Activated CD4-positive, alpha-beta T cell treated with anti-CD3 and anti-CD28 coated beads for 36 hours (primary cell): ENCODE measurements at places on chromosomes 11 and 22.
A peak's percentile ranks its signal among the peaks of the same experiment; 100 is the strongest.

DNA sequence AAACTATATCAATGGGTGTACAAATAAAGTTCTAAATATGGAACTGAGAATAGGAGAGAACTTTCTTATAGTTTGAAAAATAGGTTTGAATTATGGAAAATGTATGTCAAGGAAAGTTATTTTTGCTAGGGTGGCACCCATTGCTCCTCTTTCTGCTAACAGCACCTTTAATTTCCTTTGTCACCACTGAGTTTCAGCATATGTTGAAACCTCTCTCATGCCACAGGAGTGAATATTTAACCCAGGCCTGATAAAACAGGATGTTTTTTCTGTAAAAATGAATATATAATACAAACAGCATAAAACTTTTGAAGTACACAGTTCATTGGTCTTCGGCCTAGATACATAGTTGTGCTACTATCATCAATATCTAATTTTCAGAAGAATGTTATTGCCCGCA lies 385.5 kb upstream of the ANO5 start:
- DNase-seq: no peak

DNA sequence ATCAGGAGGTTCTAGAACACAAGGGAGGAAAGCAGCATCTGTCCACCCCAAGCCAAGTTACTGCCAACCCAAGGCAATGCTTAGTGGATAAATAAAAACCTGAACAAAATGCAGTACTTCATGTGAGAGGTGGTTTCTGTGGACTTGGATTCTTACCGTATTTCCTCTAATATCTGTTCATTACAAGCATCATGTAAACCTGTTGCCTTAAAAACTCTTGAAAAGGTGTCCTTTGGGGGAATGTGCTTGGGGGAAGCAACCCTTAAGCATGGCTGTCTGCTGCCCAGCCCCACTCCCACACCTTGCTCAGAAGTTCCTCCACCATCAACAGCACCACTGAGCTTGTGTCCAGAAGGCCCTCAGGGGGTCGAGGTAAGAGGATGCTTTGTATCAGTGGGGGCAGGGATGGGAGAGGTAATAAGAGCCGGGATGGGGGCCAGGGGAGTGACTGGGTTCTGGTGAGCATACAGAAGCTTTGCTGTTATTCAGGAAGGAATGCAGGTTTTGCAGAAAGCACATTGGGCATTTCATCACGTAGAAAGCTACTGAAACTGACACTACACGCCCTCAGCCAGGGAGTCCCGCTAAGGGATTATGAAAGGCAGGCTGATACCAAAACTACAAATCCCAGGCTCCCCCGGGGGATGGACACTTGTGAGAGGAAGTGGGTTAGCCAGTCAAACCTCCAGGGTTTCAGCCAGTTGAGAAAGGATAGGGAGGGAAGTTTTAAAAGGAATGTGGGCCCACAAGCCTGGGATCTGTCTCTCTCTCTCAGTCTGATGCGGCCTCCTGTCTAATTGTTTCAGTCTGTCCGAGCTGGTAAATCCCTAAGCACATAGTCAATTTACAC lies 52.0 kb downstream of the KCNJ1 start:
- DNase-seq: no peak

DNA sequence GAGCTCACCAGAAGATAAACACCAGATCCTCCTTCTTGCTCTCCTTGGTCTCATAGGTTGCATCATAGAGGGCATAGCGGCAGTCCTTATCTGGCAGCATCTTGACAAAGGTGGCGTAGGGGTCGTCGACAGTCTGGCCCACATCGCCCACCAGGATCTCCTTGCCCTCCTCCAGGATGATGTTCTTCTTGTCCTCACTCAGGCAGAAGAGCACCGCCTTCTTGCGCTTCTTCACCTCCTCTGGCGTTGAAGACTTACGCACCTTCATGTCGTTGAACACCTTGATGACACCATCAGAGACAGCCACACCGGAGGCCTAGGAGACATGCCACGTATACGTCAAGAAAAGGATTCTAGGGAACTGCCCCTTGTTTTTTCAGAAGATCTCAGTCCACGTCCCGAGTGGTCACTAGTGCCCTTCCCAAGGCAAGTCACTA lies 2.0 kb downstream of the CFL1 start:
- no peak for DNase-seq

- no peak for DNase-seq
Observed at GRCh38 chr22:49367041-49367697, 460.5 kb downstream of the BRD1 start.

- no peak for DNase-seq
Observed at GRCh38 chr11:71089571-71089970, 162.8 kb downstream of the SHANK2 start.

DNA sequence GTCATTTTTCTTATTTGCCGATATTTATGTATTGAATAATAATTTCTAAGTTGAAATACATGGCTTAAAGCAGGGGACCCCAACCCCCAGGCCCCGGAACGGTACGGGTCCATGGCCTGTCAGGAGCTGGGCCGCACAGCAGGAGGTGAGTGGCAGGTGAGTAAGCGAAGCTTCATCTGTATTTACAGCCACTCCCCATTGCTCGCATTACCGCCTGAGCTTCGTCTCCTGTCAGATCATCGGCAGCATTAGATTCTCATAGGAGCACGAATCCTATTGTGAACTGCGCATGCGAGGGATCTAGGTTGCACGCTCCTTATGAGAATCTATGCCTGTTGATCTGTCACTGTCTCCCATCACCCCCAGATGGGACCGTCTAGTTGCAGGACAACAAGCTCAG lies 4.5 kb downstream of the ZMAT5 start:
- no peak for DNase-seq

GRCh38 chr11:10459029-10459970 lies 4.2 kb downstream of the AMPD3 start:
- DNase-seq: peak; percentile 77

GRCh38 chr11:75655605-75656004 lies 13.2 kb downstream of the MAP6 start:
- DNase-seq: no peak

- no peak for DNase-seq
Observed at GRCh38 chr11:93370260-93370659, 39.7 kb downstream of the DEUP1 start.

GRCh38 chr11:102603091-102603490 lies 22.0 kb downstream of the MMP20 start:
- DNase-seq: no peak

DNA sequence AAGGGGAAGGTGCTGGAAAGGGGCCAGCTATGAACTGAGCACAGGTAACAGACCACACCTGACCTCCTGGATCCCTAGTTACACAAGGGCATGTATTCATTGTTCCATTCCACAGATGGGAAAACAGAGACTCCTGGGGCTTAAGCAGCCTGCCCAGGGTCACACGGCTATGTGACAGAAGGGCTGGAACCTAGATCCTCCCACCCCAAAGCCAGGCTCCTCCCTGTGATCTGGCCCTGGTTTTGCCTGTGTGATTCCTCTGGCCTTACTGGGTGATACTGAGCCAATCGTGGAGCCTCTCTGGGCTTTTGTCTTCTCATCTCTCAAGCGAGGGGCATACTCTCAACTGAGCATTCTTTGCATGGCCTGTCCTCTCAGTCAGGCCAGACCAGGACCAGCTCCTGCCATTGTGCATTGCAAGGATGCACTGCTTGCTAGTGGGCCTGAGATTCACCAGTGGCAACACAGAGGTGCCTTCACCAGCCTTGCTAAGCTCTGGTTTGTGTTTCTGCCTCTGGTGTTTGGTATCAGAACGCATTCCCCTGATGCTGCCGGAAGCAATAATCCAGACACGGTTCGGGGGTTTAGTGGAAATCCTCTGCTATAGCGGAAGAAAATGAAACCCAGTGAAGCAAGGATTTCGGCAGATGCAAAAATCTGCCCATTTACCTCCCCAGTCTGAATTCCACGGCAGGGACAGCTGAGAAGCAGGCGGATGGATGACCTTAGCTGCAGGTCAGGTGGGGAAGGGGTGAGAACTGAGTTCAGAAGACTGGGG lies 226.6 kb downstream of the ST3GAL4 start:
- DNase-seq: no peak

- DNase-seq: no peak
Observed at GRCh38 chr11:71238941-71239340, 13.4 kb downstream of the SHANK2 start.

- DNase-seq: no peak
Observed at GRCh38 chr11:45934580-45935318, 12.3 kb downstream of the LARGE2 start.

DNA sequence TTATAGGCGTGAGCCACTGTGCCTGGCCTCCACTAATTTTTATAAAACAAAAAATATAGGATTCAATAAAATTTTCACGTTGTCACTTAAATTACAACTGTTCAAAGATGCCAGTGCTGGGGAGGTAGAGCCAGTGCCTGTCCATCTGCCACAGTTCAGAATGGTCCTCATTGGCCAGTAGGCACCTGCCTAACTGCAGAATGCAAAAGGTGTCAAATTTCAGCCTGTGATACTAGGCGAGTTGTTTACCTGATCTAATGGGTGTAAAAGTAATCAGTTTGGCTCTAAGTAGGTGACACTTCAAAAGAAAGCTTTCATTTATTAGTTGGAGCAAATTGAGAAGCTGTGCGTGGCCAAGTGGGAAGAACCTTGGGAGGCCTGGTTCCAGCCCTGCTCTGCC lies 2.4 kb downstream of the SMARCB1 start:
- no peak for DNase-seq

- peak; percentile 52 for DNase-seq
Observed at GRCh38 chr11:61106894-61107470, 4.7 kb downstream of the CD5 start.

DNA sequence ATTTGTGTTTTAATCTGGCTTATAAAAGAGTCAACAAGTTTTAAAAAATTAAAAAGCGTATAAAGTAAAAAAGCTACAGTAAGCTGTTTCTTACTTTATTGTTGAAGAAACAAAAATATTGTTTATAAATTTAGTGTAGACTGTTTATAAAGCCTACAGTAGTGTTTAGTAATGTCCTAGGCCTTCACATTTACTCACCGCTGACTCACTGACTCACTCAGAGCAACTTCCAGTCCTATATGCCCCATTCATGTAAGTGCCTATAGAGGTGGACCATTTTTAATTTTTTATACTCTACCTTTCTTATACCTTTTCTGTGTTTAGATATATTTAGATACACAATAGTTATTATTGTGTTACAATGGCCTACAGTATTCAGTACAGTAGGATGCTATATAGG lies 12.2 kb downstream of the MPPED2 start:
- DNase-seq: no peak

GRCh38 chr22:42889304-42889703 lies 32.2 kb upstream of the ARFGAP3 start:
- no peak for DNase-seq

GRCh38 chr22:46878191-46878948 lies 115.9 kb downstream of the TBC1D22A start:
- DNase-seq: no peak

- no peak for DNase-seq
Observed at GRCh38 chr11:91296629-91297028, 928.0 kb upstream of the FAT3 start.

- DNase-seq: no peak
Observed at GRCh38 chr11:19769820-19770219, 57.2 kb downstream of the NAV2 start.

- DNase-seq: no peak
Observed at GRCh38 chr11:116710001-116710674, 62.6 kb downstream of the BUD13 start.

- no peak for DNase-seq
Observed at GRCh38 chr22:44200855-44201550, 20.3 kb downstream of the PARVG start.

GRCh38 chr11:60498399-60498798 lies 5.8 kb downstream of the MS4A12 start:
- DNase-seq: no peak

GRCh38 chr11:73965076-73965763 lies 14.4 kb downstream of the DNAJB13 start:
- no peak for DNase-seq

- DNase-seq: peak; percentile 45
Observed at GRCh38 chr11:72787216-72788104, 6.4 kb downstream of the STARD10 start.

DNA sequence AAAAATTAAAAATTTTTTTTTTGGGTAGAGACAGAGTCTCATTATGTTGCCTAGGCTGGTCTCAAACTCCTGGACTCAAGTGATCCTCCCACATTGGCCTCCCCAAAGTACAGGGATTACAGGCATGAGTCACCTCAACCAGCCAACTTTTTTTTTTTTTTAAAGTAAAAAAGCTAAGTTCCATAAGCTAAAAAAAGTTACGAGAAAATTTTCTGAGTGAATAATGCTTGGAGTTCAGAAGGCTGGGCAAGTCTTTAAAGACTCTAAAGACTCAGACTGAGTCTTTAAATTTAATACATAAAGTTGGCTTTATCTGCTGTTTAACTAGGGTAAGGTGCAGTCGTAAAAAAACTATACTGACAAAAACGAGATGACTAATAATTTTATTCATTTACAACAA lies 5.6 kb downstream of the DDX6 start:
- peak; percentile 44 for DNase-seq

- no peak for DNase-seq
Observed at GRCh38 chr11:11545285-11546275, 76.2 kb downstream of the GALNT18 start.

- no peak for DNase-seq
Observed at GRCh38 chr11:64120951-64121569, 44.9 kb downstream of the MACROD1 start.

DNA sequence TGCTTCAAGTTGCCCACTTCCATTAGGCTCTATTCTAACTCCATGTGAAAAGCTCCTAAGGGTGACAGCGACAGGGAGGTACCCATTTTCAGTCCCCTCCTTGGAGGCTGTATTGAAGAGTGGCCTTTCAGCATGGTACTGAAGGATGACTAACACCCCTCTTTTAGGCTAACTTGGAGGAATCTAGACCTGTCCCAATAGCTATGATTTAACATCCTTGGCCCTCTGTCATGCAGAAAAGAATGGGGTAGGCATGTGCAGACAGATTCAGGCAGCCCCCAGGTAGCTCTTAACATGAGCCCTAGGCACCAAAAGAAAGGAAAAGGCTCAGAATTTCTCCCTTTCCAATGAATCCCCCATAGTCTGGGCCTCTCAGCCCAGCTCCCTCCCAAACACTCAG lies 89.3 kb upstream of the AMOTL1 start:
- DNase-seq: no peak

DNA sequence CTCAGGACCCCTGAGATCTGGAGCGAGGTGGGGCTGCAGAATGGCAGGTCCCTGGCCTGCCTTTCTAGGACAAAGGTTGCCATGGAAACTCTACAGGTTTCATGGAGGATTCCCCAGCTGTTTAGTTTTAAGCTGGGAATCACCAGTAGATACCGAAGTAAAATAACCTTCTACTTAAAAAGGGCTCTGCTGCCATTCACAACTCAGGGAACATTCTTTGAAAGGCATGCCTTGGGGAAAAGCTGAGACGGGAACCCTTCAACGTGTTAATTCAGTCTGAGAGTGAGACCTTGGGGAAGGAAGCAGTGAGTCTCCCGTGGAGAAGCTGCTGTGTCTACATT lies 493.3 kb downstream of the BRD1 start:
- no peak for DNase-seq

GRCh38 chr22:40314041-40314440 lies 32.3 kb upstream of the ADSL start:
- no peak for DNase-seq

- DNase-seq: no peak
Observed at GRCh38 chr11:122836916-122837315, 1.4 kb upstream of the CRTAM start.
